ENCODE measurements at places on chromosomes 13 and 19.
A peak's percentile ranks its signal among the peaks of the same experiment; 100 is the strongest.

DNA sequence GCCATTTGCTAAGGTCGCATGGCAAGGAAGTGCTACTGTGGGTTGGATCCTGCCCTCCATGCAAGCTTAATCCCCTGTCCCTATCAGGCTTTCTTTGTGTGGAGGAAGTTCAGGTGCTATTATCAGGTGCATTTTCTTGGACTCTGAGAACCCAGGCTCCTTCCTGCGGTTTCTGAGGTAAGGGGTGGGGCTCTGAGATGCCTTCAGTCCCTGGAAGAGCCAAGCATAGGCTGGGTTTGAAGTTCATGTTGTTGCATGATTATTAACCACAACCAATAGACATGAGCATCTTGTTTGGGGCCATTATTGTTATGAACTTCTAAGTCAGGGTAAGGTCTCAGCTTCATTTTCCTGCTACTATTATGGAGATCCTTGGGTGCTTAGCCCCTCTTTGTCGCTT is 109.5 kb downstream of the NALCN start:
- no peak for DNase-seq

GRCh38 chr19:30898353-30899103 is 450.7 kb downstream of the TSHZ3 start:
- no peak for DNase-seq

DNA sequence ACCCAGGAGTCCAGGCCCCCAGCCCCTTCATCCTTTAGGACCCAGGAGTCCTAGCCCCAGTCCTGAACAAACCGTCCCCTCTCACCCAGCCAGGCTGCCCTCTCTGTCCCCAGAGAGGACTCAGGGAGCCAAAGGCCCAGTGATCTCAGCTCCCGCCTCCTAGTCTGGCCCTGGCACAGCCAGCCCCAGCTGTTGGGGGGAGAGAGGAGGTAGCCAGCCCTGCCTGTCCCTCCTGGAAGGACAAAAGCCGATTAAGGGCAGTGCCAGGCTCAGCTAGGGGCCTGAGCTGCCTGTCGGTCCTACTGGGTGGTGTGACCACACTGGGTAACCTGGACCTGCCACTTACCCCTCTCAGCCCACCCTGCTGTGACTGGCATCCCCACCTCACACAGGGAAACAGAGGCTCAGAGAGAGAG is 14.5 kb downstream of the LIPE start:
- no peak for DNase-seq

- no peak for DNase-seq
These were observed 2.8 kb downstream of the SERTAD1 start for GRCh38 chr19:40422748-40423566.

GRCh38 chr13:21033856-21034602 is 27.4 kb downstream of the LATS2 start:
- no peak for DNase-seq

- no peak for DNase-seq
These were observed 3.1 kb downstream of the TEX29 start for GRCh38 chr13:111323549-111323948.

- DNase-seq: no peak
These were observed 411.8 kb downstream of the KCTD12 start for GRCh38 chr13:76474356-76474755.

DNA sequence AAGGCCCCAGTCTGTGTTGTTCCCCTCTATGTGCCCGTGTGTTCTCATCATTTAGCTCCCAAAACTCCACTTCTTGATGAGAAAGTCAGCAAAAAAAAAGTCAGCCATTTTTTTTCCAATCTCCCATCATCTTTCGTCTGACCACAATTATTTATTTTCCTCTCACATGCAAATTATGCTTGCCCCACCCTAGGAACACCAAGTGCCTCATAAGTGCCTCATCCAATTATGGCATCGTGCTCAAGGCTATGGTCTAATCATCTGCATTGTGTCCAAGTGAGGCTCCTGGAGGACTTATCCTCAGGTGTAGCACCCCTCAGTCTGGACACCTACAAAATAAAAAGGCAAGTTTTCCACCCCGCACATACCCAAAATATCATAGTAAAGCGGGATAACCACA is 20.8 kb upstream of the IPO5 start:
- DNase-seq: no peak

DNA sequence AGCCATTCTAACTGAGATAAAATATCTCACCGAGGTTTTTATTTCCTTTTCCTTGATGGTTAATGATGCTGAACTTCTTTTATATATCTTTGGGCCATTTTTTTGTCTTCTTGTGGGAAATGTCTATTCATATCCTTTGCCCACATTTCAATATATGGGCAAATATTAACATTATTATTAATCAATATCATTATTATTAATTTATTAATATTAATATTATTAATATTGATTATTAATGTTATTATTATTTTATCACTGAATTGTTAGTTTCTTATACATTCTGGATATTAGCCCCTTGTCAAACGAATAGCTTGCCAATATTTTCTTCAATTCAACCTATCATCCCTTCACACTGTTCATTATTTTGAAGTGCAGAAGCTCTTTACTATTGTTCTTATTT is 2203.6 kb downstream of the PCDH9 start:
- DNase-seq: no peak

DNA sequence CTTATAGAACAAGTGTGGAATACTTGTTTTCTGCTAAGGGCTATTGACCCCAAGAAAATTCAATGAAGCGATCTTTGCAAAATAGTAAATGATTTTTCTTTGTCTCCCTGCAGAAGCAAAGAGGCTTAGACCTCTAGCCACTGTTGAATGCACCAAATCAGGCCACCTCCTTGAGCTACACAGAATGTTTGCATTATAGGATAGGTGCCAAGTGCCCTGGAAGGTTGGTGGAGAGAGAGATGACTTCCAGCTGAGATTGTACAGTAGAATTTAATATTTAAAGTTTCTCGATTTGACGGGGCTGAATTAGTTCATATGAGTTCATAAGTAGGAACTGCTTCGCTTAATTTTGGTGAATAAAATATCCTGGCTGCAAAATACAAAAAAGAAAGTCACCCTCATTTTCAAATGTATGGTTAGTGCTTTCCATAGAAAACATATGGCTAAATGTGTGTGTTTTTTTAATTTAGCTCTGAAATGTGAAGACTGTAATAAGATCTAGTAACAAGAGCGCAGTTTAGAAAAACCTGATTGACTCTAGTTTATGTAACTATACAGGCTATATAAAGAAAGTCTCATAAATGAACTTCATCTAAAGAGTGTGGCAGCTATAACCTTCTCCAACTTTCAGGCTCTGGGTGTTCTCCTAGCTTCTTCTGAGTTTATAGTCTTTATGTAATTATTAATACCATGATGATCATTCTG is 41.6 kb downstream of the LRCH1 start:
- no peak for DNase-seq

GRCh38 chr19:17580470-17581144 is 25.2 kb downstream of the COLGALT1 start:
- DNase-seq: no peak

- DNase-seq: no peak
These were observed 169.8 kb downstream of the SPRY2 start for GRCh38 chr13:80171096-80171495.

DNA sequence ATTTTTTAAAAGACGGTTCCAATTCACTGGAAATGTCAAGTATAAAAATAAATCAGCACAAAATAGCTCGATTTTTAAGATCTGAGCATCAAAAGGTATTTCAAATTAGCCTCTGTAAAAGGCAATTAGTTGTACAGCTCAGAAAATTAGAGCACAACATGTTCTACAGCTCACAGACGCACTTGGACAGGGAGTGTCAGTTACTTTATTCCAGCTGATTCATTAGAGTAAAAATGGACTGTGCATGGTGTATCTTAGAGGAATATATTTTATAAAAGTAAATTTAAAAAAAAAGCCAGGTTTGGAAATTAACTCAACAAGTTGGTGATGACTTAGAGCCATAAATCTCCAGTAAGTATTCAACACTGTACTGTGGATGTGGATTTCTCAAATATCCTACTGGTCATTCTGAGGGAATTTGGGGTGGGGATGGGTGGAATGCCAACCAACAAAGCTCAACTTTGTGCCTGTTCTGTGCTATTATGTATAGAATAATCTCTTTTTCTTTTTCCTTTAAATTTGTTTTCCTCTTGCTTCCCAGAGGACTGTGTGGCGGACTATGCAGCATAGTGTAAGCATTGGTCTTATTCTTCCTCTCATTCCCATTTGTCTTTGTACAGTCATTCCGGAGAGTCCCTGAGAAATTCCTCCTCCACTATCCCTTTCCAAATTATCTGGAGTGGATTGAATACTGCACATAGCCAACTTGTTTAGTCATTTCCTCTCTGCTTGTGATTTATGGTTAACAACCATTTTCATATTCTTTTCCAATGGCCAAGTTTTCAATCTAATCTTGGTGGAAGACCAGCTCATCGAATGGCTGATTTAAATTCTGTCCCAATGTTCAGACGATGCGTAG is 169.3 kb downstream of the DCT start:
- no peak for DNase-seq

- no peak for DNase-seq
These were observed 24.1 kb downstream of the LHFPL6 start for GRCh38 chr13:39578821-39579291.

GRCh38 chr13:94311893-94312292 is 167.6 kb downstream of the DCT start:
- no peak for DNase-seq

- DNase-seq: no peak
These were observed 121.7 kb downstream of the FNDC3A start for GRCh38 chr13:49097374-49097773.

DNA sequence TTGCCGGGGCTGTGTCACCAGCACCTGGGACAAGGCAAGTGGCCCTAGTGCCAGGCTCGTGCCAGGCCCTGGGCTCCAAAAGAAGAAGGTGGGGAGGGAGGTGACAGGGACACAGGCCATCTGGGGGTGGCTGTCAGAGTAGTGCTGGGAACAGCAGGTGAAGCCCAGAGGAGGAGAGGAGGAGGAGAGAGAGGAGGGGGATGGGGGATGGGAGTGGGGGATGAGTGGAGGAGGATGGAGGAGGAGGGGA is 18.7 kb downstream of the LSM4 start:
- no peak for DNase-seq

DNA sequence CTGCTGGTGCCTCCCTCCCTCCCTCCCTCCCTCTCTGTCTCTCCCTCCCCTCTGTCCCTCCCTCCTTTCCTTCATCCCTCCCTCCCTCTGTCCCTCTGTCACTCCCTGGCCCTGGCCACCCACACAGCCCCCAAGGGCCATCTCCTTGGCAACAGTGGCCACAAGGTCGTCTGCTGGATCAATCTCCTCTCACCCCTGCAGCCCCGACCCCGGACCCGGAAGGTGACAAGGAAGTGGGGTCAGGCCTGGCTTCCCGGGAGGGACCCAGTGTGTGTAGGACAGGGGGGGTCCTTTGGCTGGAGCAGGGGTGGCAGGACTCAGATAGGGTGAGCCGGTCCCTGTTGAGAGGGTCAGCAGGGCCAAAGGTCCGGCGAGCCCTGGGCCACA is 21.9 kb upstream of the TCF3 start:
- DNase-seq: no peak

GRCh38 chr19:55283548-55284377 is at the start of gene BRSK1:
BRSK1 (plus strand) TSS chr19:55283997; CDS start chr19:55284443, 446 bp downstream.
- DNase-seq: peak; percentile 44

DNA sequence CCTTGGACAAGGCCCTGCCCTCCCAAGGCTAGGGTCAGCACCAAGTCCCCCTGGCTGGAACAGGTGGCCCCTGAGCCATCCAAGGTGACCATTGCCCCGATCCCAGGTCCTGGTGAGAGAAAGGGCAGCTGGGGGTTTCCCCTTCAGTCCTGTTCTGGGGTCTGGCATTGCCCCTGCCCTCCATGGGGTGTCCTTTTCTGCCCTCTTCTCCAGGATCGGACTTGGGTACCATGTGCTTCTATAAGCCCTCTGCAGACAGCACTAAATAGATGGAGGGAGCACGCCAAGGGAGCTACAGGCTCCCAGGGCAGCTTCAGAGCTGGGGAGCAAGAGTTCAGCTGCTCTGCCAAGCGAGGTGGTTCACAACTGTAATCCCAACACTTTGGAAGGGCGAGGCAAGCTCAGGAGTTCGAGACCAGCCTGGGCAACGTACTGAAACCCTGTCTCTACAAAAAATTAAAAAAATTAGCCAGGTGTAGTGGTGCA is 13.5 kb upstream of the KCNN1 start:
- no peak for DNase-seq

DNA sequence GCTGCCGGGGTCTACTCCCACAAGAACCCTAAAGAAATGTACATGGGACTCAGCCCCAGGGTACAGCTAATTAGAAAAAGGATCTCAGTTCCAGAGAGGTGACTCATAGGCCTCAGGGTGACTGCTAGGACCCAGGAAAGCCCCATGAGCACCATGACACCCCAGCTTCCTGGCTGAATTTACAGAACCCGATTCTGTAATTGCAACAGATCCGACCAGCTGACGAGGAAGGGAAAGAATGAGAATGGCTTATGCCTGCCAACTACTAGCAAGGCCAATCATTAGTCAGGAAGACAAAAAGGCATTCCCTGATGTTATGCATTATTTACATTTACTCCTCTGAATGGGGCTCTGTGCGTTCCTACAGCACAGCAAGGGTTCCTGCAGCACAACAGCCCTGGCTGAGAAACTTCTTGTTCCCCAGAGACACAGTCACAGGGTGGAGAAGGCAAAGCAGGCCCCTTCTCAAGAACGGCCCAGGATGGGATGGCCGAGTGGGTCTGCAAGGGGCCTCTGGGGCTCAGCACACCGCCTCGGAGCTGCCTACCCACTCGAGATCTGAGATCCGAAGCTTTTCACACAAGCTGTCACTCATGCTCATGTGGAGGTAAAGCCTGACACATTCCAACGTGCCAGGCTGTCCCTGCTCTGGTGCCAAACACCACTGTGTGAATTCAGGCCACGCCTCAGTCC is 27.2 kb downstream of the PBX4 start:
- peak; percentile 81 for DNase-seq

DNA sequence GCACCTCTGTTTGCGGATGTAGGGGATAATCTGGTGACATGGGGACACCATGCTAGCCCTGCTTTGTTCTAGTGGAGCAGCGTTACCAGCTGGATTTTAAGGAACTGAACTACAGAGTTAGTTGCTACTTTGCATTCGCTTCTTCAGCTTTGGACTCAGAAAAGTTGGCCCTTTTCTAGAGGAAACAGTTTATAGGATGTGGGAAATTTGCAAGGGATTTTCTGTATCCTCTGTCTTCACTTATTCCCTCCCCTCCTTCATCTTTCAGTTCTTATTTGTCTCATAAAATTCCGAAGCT is 2.1 kb downstream of the GATAD2A start:
- no peak for DNase-seq

DNA sequence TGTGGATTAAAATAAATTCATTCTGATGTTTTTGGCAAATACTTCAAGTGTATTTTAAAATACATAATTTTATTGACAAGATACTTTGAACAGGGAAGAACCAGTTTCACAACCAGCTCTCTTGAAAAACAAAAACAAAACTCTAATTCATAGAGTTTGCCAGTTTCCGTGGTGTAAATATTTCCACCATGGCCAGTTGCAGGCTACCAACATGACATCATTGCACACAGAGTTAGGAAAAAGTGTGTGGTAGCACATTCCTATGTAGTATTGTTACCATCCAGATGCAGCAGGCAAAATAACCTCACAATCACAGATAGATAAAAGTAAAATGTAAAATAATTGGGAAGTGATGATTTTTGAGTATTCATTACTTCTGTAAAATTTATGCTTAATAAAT is 7.7 kb upstream of the RNF113B start:
- DNase-seq: no peak

- DNase-seq: no peak
These were observed 249.0 kb downstream of the TSHZ3 start for GRCh38 chr19:31100206-31100590.

Measured in stimulated activated CD4-positive, alpha-beta T cell treated with anti-CD3 and anti-CD28 coated beads, Interleukin-1b, Interleukin-23, amount 100 ng/mL, for 48 hours (primary cell).